ENCODE measurements at places on chromosomes 6 and 20.

- DNase-seq, result no peak
These were observed 101.8 kb downstream of the TTLL2 start for GRCh38 chr6:167426651-167427050.

DNA sequence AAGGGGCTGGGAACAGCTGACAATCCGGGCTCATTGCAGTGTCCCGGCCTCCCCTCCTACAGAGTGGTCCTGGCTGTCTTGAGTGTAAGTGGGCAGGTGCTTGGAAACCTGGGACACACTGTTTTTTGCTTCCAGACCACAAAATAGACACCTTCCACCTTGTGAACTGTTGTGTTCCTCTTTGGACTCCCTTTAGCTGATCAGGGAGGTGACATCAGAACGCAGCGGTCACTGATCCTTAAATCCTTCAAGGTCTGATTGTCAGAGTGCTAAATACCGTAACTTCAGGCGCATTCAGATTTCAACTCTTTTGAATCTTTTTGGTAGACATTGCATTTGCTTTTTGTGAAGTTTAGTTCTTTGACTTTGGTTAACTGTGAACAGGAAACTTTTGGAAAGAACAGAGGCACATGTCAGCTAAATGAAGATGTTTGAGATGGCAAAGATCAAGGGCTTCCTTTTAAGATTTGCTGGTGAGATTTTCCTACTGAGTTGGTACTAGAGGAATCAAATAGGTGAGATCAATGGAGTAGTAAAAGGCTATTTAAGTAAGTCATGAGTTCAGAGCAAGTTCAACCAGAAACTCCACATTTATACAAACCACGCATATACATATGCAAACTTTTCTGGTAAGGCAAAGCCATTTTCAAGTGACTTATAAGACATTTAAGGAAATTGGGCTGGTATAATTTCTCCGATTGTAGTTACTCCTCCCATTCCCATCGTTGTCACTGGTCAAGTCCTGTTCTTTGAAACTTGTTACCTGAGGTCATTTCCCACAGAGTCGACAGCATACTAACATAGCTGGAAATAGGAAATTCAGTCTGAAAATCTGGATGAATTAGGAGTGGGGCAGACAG is 6.3 kb downstream of the PPP1R3G start:
- DNase-seq, result no peak

GRCh38 chr20:34420975-34421374 is 57.9 kb downstream of the ITCH start:
- no peak for DNase-seq

DNA sequence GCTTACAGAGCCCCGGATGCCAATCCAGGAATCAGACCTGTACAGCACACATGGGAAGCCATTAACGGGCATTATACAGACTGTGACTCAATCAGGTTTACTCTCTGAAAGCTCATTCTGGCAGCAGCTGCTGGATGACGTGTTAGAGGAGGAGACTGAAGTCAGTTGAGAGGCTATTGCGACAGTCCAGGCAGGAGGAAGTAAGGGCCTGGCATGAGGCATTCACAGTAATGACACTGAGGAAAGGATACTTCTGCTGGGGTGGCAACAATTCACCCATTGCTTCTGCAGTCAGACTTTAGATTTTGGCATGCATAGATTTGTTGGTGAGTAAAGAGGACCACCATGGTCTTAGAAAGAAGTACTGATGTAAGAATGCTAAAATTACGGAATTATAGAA is 151.0 kb upstream of the HEY2 start:
- no peak for DNase-seq

GRCh38 chr20:54207053-54207742 is 689 bp upstream of the PFDN4 start:
- DNase-seq, result no peak

- DNase-seq, result no peak
These were observed 24.4 kb downstream of the SPDEF start for GRCh38 chr6:34531580-34532201.

GRCh38 chr6:41638002-41638934 is at the start of gene MDFI:
TSS of gene MDFI (plus strand) at chr6:41638468. CDS start at chr6:41638750, 282 bp downstream.
- no peak for DNase-seq

- no peak for DNase-seq
These were observed 65.3 kb upstream of the RNF146 start for GRCh38 chr6:127201321-127201720.
